NCI-H226 (cell line): ENCODE measurements at places on chromosomes 13 and 19.

GRCh38 chr19:4267101-4267900 lies 11.8 kb upstream of the SHD start:
- no peak for DNase-seq

GRCh38 chr13:76828316-76828741 lies 57.9 kb downstream of the KCTD12 start:
- DNase-seq = no peak

DNA sequence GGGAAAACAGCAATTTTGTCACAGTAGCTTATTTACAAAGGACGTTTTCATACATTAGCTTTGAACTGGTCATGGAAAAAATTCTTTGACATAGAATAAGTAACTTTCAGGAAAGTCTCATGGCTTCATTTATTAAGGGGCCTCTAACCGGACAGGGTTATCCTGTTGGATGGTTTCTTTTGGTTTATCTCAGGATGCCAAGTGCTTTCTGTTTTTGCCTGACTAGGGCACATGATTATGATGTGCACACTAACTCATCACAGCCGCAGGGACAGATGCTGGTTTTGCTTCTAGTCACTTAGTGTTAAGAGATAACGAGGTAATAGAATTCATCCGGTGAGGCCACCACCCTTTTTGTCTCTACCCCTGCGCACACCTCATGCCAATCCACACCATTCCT lies 53.0 kb downstream of the TGDS start:
- DNase-seq = no peak

GRCh38 chr13:95003019-95003813 lies 290.9 kb upstream of the SOX21 start:
- DNase-seq = no peak

DNA sequence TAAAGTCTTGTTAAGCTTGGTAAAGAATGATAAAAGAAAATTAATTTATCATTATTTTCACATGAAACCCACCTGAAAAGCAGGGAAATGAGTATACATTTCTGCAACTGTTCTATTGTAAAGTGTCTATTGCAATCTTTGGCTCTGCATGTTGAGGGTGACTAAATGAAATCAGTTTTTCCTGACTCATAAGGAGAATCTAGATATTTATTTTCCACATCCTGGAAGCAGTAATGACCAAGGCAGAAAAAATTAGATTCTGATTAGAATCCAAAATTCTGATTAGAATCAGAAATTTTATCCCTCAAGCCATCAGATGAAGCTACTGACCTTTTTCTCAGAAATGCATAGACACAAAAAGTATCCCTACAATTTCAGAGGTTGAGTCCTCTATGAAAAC lies 178.4 kb downstream of the MYO16 start:
- DNase-seq = no peak

DNA sequence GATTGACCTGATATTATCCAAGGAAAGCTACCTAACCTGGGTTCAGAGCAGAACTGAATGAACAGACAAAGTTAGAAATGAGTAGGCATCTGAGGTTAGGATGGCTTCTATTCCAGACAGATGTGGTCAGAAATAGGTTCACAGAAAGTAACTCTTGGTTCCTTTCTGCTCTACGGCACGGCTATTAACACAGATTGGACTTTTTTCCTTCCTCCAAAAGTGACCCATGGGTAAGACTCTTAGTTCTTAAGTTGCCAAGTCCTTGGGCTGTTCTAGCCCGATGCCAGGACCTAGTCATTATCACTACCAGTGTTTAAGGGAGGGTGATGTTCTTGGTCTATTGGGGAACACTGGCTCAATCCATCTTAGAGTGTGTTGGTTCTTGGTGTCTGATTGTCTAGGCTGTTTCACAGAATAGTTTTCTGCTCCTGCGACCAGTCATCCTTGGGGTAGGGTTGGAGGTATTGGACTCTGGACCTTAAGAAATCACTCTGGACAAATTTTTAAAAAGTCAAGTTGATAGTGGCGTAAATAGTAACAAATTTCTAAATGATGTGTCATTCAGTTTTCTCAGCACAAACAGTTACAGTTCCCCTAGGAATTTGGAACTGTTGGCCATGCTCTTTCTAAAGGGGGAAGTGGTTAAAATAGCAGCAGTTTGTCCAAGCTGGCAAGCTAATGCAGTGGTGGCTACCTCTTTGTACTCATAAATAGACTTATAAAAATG lies 60.1 kb upstream of the MYCBP2 start:
- DNase-seq = no peak

DNA sequence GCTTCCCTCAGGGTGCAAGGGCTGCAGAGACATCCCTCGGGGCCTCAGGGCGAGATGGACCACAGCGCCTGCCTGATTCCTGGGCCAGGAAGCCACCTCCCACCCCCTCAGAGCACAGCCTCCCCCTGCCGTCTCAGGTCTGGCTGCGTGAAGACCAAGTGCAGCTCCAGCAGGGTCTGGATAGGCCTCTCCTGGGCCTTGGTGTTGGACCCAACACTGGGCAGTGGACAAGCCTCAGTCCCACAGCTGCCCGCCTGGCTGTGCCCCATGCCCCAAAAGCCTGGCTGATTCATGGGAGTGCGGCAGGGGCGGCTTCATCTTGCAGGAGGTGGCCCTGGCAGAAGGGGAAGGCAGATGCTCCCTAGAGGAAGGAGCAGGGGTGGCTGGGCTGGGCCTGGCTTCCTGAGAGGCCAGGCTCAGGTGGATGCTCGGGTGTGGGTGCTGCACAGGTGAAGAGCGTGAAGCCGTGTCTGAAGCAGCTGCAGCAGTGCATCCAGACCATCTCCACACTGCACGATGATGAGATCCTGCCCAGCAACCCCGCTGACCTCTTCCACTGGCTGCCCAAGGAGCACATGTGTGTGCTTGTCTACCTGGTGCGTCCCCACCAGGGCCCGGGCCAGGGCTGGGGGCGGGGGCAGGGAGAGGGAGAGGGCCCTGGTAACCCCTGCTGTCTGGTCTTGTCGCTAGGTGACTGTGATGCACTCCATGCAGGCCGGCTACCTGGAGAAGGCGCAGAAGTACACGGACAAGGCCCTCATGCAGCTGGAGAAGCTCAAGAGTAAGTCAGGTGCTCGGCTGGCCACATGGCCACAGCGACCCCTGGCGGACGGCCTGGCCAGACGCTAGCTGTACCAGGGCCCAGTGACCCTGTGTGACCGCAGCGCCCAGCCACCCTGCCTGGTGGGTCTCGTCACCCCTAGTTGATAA lies 21.7 kb downstream of the MAU2 start:
- peak; percentile 23 for DNase-seq

- DNase-seq = no peak
Observed at GRCh38 chr19:6209233-6209632, 70.5 kb downstream of the MLLT1 start.

DNA sequence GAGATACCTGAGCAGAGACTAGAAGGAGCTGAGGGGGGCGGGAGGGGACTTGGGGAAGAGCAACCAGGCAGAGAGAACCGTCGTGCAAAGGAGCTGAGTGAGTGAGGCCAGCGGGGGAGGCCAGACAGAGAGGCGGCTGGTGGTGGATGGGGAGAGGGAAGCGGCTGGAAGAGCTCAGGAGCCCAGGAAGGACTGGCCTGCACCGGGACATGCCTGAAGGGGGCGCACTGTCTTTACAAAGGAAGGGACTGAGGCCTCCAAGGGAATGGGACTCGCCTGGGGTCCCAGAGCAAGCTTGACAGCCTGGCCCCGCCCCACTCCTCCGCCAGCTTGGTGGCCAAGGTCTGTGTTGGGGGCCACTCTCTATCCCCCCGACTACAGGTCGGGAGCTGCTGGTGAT lies 14.9 kb downstream of the ONECUT3 start:
- DNase-seq = no peak

GRCh38 chr13:75847588-75847987 lies 211.5 kb downstream of the LMO7 start:
- no peak for DNase-seq

DNA sequence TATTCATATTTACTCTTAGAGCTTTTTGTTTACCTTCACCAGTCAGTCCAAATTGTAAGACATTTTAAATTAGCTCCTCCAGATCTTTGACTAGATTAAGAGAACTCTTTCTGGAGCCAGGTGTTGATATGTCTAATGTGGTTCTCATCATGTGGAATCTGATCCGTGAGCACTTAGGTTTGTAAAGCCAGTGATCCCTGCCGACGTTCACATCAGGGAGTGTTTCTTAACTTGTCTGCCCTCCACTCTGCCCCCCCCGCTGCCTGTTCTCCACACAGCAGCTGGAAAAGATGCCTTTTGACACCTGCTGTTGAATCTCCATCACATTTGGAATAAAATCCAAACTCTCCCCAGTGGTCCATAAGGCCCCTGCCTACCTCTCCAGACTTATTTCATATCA lies 17.7 kb downstream of the METTL21C start:
- no peak for DNase-seq

GRCh38 chr13:112859128-112859816 lies 109.7 kb upstream of the MCF2L start:
- DNase-seq = no peak

- DNase-seq = no peak
Observed at GRCh38 chr19:30969591-30969990, 379.6 kb downstream of the TSHZ3 start.

DNA sequence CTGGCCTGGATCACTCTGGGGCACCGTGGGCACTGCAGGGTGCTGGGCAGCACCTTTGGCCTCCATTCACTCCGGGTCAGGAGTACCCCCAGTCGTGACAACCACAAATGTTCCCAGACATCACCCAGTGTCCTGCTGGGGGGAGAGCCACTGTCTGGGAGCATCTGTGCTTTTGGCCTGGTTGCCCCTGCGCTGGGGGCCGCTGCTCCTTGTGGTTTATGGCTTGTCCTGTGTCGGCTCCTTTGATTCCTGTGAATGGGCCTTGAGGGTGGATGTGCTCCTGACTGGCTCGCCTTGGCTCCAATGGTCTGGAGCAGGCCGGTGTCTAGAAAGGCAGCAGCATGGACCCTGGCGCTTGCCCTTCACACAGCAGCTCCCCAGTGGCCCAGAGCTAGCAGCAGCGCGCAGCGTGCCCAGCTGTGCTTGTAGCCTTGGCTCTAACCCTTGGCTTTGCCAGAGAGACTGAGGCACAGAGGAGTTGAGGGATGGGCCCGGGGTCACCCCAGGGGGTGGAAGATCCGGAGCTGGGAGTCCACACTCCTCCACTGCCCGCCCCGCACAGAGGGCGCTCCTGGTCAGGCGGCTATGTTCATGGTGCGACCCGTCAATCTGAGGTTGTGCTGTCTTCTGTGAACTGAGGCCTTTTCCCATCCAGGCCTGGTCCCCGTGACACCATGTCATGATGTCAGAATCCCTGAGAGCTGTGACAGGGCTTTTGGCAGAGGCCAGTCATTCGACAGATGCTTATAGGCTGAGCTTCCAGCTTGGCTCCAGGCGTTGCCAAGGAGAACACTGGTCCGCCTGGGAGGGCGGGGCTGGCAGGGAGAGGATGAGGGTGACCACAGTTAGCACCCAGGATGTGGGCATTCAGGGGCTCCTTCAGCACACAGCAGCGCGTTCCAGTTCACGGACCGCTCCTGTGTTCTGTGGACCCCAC lies 4.1 kb downstream of the DAZAP1 start:
- DNase-seq = no peak

DNA sequence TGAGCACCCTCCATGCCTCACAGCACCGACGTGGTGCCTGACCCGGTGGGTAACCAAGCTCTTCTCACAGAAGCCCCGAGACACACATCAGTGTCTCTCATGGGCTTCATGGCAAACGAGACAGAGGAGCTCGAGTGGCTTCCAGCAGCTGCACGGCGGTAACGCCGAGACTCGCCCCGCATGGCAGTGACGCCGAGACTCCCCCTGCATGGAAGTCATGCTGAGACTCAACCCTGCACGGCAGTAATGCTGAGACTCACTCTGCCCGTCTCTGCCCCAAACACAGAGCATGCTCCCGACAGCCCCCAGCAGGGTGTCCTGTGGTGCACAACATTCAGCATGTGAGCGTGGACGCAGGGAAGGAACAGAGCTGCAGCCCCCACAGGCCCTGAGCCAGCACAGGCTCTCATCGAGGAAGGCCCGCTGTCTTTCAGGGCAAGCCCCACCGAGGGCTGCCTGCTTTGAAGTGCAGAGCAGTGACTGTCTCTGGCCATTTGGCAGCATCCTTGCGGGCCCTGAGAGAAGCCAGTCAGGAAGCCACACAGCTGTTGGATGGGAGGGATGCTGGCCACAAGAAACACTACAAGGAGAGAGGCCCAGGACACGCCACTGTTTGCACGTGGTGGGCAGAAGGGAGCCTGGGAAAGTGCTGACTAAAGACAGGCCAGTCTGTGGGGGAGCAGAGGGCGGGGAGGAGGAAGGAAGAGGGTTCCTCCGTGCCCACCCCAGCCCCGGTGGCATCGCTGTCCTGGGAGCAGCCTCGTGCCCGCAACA lies 9.5 kb downstream of the GAS6 start:
- DNase-seq = no peak

DNA sequence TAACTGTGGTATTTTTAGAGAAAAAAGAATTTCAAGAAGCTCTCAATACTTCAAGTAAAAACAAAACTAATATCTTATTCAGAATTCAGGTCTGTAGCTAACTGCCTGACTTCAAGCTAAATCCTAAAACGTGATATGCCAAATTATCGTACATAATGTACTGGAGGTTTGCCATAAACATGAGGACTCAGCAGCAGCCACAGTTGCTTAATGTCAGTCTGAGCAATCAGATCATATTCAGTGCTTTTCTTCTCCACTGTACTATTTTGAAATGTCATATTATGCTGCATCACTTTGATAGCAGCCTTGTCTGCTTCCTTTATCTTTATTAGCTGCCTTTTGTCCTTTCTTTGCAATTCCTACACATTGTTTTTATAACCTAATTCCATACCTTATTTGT lies 265.1 kb upstream of the EDNRB start:
- DNase-seq = no peak

DNA sequence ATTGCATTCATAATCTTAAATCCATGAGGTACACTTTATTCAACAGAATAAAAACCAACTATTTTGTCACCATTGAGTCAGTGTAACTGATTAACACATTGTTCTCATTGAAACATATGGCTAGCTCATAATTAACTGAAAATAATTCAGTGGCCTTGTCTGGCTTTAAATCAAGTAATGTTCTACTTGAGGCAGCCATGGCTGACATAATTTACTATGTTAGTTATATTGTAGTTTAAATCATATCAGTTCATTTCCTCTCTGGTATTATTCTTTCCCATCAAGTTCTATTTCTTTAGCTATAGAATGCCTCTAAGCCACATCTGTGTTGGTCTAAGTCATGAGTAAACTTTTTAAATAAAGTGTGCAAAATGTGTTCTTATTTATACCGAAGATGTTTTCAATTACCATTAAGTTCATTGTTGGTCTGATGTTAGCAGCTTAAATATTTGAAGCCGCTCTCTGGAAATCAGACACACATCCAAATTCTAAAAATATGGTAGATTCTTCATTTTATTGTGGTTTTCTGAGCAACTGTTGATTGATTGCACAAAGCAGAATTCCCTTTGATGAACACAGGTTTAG lies 393.7 kb downstream of the GPC6 start:
- DNase-seq = no peak

DNA sequence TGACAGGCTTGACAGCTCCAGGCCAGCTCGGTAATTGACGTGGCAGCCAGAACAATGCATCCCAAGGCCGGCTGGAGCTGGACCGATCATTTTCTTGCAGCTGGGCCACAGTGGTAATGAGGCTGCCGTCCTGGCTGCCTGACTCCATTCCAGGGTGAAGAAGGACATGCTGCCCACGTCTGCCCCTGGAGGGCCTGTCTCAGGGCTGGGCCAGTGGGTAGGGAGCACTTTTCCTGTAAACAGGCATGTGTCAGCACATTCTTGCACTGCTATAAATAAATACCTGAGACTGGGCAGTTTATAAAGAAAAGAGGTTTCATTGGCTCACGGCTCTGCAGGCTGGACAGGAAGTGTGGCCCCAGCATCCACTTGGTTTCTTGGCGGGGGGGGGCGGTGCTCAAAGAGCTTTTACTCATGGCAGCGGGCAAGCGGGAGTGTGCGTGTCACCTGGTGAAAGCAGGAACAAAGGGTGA lies 38.1 kb upstream of the KCTD15 start:
- DNase-seq = peak; percentile 14

GRCh38 chr13:85377783-85378182 lies 421.4 kb downstream of the SLITRK6 start:
- peak; percentile 7 for DNase-seq
